Naive thymus-derived CD8-positive, alpha-beta T cell (primary cell): ENCODE measurements at places on chromosomes 11 and 22.

DNA sequence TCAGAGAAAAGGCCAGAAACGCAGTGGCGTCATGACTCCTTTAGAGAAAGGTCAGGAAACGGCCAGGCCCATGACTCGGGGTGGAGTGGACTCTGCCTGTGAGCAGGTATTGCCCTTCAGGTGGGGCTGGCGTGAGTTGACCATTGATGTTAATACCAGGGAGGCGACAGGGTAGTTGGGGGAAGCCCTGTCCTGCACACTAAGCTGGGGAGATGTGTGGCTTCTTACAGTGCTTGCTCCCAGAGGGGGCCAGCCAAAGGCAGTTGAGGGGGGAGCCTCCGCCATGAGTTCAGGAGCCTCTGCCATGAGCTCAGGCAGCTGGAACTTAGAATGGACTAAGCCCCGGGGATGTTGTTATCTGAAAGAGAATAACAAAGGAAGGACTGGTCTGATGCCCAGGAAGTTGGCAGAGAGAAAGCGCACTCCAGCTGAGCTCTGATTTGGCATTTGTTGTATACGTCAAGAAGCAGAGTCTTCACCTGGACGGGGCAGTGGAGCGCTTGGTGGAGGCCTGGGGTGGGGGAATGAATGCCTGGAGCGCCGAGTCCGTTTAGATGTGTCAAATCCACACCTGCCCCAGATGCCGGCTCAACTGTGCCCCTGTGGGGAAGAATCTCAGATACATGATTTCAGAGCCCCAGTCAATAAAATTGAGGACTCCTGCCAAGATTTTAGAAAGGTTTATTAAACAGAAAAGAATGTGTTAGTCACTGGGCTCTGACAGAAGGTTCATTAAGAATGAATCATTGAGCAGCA lies 222.5 kb downstream of the TBC1D22A start:
- no peak for DNase-seq

DNA sequence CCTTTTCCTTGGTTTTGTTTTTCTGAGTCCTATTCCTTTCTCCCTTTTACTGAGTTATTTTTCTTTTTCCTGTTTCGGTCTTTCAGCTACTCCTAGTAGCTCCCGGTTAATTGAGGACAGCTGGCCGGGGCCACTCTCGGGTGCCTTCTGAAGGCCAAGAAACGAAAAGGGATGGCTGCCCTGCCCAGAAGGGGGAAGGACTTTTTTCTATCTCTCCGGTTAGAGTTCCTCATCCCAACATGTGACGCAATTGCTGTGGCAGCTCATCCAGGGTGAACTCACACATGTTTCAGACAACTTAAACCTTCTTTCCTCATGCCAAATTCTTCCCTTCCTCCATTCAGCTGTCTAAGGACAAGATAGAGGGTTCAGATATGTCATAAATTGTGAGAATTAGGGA lies 83.6 kb downstream of the PIWIL4 start:
- no peak for DNase-seq

- DNase-seq, result no peak
These were observed 132.3 kb downstream of the CRYBB2 start for GRCh38 chr22:25351631-25352293.

- DNase-seq, result no peak
These were observed 51.8 kb upstream of the IGLL5 start for GRCh38 chr22:22835771-22836291.

- DNase-seq, result no peak
These were observed 200.5 kb upstream of the CHORDC1 start for GRCh38 chr11:90423378-90423777.

DNA sequence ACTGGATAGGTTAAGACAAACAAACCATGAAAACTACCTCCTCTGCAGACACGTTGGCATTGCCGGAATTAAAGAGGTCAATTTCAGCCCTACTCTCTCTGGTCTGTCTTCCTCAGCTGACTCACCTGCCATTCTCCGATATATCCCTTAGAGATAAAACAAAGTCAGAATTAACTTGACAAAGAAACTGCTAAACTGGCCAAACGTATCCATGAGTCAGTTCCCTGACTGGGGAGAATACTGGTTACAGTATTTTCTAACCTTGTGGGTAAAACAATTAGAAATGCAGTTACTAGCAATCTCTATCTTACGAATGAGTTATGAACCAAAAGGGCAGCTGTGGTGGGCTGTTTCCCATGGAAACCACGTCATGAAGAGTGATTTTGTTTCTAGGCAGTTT lies 96.2 kb downstream of the RDX start:
- DNase-seq, result no peak

DNA sequence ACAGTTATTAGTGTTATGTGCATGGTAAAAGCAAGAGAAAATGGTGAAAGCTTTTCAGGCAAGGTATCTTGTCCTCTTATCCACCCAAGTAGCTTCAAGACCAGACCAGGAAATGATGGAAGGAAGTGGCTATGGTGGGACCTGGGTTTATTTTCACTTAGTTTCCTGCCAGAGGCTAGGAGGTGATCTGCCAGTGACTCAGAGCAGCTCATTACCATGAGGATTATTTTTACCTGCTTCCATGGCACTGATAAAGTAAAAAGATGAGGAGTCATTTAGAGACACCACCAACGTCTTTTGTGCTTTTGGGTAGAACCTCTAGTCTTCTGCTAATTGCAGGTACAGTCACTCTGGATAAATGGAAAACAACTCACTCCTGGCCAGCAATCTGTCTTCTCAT lies 339.9 kb upstream of the KIRREL3 start:
- no peak for DNase-seq

- no peak for DNase-seq
These were observed 15.6 kb downstream of the PGAP2 start for GRCh38 chr11:3823762-3824506.

GRCh38 chr11:23954730-23955129 lies 542.1 kb upstream of the LUZP2 start:
- DNase-seq, result no peak

DNA sequence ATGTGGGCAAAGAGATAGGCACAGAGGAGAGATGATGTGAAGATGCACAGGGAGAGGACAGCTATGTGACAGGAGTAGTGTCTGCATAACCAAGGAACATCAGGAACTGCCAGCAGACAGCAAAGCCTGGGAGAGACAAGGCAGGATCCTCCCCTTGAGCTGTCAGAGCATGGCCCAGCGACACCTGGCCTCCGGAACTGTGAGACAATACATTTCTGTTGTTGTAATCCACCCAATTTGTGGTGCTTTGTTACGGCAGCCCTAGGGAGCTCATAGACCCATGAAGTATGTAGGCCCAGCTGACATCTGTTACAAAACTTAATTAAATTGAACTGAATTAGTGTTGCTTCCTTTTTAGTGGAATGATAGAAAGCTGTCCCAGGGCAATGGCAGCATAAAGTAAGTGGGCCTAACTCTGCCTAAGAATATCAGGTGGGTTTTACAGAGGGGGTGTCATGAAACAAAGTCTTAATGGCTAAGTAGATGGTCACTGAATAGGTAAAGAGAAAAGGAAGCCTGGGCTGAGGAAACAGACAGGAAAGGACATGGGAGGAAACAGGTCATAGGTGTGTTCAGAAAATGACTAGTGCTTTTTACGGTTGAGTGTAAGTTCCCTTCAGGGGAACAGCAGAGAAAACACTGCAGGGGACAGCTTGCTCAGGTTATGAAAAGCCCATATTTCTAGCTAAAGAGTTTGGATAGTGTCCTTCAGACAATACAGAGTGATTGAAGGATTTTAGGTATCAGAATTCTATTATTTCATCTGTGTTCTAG lies 24.8 kb downstream of the RASSF10 start:
- no peak for DNase-seq

GRCh38 chr11:117238221-117238620 lies 5.8 kb downstream of the RNF214 start:
- DNase-seq, result no peak

GRCh38 chr11:46075168-46075567 lies 46.1 kb downstream of the PHF21A start:
- DNase-seq, result no peak

DNA sequence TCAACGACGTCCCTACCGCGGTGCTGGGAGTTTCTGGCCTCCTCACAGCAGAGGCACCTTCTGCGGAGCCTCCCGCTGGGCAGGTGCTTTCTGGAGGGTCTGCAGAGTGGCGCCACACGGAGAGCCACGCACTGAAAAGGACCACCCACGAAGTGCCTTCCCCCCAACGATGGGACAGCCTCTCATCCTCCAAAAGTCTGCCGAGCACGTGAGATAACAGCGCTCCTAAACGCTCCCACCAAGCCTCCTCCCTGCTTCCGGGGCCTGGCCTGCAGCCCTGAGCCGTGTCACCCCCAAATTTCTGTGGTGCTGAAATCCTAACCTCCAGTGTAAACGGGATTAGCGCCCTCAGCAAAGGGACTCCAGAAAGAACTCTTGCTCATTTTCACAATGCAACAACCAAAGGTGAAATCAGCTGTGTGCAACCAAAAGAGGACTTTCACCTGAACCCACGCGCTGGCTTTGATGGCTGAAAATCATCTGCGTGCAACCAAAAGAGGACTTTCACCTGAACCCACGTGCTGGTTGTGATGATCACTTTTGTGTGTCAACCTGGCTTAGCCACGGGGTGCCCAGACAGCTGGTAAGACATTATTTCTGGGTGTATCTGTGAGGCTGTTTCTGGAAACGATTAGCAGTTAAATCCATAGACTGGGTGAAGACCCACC lies 924.6 kb downstream of the BRD1 start:
- DNase-seq, result no peak

- DNase-seq, result no peak
These were observed 81.5 kb upstream of the HORMAD2 start for GRCh38 chr22:29998627-29999384.

DNA sequence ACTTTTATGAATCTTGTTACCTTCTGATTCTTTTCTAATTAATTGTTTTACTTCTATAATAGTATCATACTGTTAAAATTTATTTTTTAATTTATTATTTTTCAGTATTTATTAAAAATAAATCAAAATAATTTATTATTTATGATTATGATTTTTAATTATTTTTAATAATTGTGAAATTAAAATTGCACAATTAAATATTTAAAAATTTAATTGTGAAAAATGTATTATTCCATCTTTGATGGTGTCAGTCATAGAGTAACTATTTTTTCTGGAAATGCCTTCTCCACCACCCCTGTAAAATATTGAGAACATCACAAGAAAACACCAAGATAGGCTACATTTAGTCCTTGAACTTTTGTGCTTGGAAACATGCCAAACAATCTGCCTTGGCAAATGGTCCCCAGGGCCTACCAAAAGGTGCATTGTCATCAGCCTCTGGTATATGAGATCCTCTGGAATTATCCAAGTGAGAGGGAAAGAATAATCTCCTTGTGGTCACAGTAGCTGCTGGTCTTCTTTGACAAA lies at the start of gene OR8H2:
Gene OR8H2 (plus strand): TSS at position 478 of the 528 bp plus-strand sequence. CDS start 1,356 bp downstream, outside the sequence.
- DNase-seq, result no peak

DNA sequence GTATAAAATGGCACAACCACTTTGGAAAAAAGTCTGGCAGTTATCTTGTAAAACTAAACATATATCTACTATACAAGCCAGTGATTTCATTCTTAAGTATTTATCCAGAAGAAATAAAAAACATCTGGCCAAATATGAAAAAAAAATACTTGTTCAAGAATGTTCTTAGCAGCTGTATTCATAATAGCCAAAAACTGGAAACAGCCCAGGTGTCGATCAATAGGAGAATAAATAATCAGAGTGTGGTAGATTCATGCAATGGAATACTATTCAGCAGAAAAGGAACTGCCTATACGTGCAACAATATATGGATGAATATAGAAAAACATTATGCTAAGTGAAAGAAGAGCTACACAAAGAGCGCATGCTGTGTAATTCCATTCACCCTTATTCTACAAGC lies 36.7 kb downstream of the POU2AF1 start:
- no peak for DNase-seq

DNA sequence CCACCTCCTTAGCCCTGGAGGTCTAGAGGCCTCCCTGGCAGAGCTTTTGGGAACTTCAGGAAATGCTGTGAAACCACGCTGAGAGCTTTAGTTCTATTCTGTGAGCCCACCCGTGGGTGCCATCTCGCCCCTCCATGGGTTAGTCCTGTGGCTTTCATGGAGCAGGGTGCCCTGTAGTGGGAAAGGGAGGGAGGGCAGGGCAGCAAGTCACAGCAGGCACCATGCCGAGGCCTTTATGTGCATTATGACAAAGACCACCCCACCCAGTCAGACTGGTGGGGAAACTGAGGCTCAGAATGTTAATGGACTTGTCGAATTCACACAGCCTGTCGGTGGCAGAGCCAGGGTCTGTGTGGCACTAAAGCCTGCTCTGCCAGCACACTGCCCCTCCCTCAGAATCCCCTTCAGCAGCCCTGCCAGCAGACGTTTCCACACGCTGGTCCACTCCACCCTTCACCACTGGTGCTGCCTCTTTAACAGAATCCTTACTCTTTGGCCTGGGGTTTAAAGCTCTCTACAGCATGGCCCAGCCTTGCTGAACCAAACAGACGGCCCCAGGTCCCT lies 13.4 kb downstream of the TMPRSS13 start:
- DNase-seq, result no peak

DNA sequence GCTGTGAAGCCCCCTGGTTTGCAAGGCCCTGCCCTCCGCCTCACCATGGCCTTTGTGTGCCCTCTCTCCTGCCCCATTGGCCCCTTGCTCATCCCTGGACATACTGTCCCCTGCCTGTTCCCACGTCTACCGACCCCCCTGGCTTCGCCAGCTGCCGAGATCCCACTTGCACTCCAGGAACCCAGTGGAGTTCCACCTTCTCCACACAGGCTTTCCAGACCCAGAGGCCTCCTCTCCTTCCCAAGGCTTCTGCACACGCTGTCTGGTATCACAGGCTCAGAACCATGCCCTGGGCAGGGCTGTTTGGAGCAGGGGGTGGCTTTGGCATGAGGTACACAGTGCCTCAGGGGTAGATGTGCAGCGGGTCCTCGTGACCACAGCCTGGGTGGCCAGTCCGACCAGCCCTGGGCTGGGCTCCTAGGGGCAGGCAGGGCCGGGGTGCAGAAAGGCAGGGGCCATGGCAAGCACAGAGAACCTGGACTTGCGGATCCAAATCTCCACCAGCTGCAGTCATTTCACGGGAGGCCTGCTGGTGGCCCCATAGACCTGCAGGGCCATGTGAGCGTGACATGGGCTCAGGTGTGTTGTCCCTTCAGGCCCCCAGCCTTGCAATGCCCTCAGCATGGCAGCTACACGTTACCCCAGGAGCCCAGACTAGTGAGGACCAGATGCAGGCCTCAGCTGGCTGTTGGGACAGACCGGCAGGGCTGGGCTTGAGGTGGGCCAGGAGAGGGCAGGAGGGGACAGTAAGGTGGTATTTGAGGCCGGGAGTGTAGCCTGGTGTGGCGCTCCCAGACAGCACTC lies 9.5 kb downstream of the GRK2 start:
- DNase-seq, result no peak

GRCh38 chr22:27241430-27242321 lies 559.9 kb downstream of the MN1 start:
- DNase-seq, result no peak

- DNase-seq, result no peak
These were observed 223.0 kb downstream of the FAT3 start for GRCh38 chr11:92447586-92447985.
